ENCODE measurements at places on chromosomes 6 and 20.

GRCh38 chr6:141105481-141105880 is 1027.2 kb upstream of the GJE1 start:
- peak; percentile 92 for DNase-seq

DNA sequence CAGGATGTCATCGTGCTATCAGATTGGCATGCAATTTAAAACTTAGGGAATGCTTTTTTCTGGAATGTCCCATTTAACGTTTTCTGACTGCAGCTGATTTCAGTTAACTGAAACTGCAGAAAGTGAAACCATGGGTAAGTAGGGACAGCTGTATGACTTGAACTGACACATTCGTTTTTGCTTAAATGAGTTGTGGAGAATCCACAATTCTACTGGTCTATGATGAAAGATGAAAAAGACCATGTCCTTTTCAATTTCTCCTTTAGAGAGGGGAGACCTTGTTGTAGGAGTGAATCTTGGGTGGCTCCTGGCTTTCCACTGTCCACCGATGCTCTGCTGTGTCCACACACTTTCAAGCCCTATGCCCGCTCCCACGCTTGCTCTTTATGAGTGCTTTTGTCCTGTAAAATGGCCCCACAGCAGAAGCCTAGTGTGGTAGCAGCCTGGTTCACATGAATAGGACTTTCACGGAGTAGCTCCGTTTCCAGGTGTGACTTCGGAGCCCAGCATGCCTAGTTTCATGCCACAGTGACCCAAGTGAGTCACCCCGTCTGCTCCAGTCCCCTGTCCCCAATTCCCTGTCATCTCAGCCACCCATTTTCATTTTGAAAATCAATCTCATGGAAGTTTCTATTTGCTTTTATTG is 21.9 kb downstream of the DYNLT1 start:
- DNase-seq: no peak

GRCh38 chr6:138896104-138896756 is 91.8 kb downstream of the REPS1 start:
- DNase-seq: no peak

DNA sequence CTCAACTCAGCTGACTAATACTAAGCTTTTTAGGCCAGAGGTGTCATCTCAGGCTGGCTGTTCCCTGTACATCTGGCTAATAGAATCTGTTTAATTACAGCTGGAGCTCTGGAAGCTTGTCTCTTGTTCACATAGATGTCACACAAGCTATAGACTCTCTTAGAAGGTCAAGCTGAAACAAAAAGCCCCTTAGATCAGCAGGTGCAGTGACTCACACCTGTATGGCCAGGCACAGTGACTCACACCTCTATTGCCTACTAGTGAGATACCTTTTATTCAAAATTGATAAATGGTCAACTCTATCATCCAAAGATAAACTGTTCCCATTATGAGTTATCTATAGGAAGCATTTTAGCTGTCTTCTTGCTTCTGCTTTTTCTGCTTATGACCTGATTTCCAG is 29.9 kb upstream of the MTHFD1L start:
- no peak for DNase-seq

DNA sequence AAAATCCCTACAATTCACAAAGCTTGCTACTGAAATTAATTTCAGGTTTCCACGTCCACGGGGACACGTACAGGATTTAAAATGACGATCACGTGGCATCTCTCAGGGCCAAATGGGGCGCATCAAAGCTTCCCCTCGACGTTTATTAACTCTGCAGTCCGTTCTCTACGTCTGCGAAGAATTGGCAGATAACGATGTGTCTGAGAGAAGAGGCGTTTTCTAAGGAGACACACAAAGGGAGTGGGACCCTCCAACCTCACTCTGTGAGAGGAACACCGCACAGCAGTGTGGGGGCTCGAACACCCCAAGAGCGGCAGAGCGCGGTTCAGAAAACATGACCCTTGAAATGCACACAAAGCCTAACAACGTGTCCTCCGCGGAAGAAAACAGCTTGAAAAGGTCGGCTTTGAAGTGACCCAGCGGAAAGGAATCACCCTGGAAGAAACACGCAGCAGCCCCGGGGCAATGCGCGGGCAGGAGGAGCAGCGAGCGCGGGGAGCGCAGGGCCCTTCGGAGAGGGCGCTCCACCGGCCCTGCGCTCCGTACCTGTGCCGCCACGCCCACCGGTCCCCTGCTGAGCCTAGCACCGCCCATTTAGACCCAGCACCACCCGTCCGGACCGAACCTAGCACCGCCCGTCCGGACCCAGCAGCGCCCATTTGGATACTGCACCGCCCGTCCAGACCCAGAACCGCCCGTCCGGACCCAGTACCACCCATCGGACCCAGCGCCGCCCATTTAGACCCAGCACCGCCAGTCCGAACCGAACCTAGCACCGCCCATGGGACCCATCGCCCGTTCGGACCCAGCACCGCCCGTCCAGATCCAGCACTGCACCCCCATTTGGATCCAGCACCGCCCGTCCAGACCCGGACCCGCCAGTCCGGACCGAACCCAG is 1.1 kb upstream of the AFDN start:
- peak; percentile 70 for DNase-seq

GRCh38 chr6:158955255-158955654 is 44.7 kb downstream of the RSPH3 start:
- no peak for DNase-seq

DNA sequence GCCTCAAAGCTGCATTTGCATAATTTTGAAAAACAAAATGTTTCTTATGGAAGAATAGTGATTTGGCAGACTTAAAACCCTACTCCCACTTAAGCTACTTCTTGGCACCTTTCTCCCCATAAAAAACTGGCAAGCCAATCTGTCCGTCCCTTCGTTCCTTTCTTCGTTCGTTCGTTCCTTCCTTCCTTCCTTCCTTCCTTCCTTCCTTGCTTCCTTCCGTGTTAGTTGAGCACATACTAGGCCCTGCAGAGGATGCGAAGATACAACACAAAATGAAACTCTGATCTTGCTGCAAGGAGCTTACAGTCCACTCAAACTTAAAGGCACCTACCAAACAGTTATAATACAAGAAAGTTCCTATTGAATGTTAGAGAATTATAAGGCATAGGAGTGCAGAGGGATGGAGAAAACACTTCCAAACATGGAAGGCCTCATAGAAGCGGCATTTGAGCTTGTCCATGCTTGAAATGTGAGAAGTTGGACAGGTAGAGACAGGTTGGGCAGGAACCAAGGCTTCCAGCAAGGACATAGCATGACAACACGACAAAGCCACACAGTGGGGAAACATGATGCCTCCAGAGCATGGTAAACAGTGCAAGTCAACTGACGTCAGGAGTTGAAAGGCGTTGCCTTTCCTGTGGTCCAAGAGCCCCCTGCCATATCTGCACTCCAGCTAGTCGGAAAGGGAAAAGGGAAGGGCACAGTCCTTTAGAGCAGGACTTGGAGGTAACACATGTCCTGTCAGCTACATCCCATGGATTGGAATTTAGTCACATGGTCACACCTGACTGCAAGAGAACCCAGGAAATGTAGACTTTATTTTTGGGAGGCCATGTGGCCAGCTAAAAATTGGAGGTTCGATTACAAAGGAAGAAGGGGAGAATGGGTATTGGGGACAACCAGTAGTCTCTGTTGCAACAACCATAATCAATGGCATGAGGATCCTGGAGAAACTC is 7.0 kb downstream of the PNPLA1 start:
- no peak for DNase-seq

GRCh38 chr6:6386010-6386409 is 65.5 kb upstream of the F13A1 start:
- no peak for DNase-seq

All from adipocyte (in vitro differentiated cells).